ENCODE measurements at places on chromosomes 7 and 10.
A peak's percentile ranks its signal among the peaks of the same experiment; 100 is the strongest.

DNA sequence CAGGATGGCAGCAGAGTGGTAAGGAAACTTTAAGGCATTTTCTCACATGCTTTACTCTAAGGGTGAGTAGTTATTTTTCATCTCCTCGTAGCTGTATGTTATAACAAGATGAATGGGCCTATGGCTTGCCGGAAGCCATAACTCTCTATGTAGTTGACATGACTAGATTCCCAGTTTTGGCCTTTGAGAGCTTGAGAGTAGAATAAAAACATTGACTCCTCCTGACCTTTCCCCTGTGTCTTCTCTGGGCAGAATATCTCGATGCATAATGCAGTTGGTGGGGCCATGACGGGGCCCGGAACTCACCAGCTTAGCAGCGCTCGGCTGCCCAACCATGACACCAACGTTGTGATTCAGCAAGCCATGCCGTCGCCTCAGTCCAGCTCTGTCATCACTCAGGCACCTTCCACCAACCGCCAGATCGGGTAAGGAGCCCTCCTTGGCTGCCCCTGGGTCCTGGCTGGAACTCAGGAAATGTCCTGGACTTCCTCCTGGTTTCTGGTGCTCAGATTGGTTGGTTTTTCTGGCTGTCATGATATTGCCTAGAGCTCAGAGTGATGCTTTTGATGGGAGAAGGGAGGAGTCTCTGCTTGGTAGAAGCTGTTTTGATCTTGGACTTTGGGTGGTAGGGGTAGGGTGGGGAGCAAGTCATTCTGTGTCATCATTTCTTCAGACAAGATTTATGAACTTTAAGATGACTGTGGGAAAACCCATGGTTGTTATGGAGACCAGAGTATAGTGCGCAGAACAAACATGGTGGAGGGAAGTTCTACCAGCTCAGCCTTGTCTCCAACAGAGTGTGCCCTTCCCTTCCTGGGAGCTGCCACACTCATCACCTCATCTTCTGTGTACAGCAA is 158.0 kb downstream of the CREB5 start:
- DNase-seq: no peak

GRCh38 chr7:71507680-71508602 is 376.0 kb downstream of the GALNT17 start:
- DNase-seq: no peak

GRCh38 chr7:23207884-23208283 is 26.0 kb downstream of the NUP42 start:
- DNase-seq: no peak

DNA sequence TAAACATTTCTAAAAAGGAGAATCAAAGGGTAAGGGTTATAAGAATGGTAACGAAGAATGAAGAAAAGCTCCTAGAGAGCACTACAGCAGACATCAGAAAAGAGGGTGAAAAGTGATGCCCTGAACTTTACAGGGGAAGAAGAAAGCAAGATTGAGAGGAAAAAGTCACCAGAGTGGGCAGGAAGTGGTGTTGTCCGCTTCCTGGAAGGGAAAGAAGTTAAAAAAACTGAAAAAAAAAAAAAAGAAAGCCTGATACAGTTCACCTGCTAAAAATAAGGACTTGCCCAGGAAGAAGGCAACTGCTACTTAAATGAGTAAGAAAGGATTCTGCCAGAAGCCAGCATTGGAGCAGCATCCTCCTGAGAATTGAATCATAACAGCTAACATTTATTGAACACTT is 330.1 kb upstream of the PHF14 start:
- no peak for DNase-seq

DNA sequence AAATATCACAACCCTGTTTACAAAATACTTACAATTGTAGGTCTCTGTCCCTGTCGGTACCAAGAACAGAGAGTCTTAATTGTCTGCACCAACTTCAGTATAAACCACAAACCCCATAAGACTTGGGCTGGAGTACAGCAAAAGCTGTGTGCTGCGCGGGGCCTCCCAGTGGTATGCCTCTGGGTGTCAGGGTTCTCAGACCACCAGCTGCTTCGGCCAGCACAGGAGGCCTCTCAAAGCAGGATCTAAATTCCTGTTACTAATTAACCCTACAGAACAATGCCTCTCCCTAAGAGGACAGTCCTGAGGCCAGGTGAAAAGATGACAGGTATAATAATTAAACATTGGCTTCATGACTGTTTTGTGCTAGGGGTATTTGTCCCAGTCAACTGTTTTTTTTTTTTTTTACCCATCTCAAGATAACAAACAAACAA is 957 bp upstream of the SVIL start:
- DNase-seq: peak; percentile 75

- DNase-seq: no peak
These were observed 261.5 kb downstream of the CDK14 start for GRCh38 chr7:90857603-90858002.

DNA sequence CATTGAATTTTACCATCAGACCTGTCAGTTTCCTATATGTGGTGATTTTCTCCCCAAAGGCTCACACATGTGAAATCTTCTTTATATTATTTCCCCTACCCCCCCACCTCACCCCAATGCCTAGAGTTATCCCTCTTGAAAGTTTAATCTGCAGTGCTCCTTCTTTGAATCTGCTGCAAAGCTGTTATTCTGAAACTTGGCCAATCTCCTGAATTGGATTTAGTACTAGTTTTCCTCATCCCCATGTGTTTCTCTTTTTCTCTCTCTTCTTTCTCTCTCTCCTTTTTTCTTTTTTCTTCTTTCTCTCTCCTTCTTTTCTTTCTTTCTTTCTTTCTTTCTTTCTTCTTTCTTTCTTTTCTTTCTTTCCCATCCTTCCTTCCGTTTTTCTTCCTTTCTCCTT is 886.2 kb downstream of the TYW1 start:
- no peak for DNase-seq

DNA sequence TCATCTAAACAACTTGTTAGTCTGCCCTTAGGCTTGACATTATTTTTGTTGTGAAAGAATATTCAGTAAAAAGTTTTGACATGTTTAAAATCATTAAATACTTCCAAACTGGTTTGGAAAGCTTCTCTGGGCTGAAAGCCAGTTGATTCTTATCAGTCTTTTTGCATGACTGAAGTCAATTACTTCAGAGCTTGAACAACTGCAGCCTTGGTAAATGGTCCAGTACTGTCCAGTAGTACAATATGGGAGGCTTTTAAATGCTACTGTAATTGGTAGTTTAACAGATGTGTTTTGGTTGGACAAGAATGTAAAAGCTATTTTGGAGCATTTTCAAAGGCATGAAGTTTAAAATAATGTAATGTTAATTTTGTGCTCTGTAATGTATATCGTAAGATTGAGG is 103.4 kb downstream of the SDK1 start:
- peak; percentile 33 for DNase-seq

DNA sequence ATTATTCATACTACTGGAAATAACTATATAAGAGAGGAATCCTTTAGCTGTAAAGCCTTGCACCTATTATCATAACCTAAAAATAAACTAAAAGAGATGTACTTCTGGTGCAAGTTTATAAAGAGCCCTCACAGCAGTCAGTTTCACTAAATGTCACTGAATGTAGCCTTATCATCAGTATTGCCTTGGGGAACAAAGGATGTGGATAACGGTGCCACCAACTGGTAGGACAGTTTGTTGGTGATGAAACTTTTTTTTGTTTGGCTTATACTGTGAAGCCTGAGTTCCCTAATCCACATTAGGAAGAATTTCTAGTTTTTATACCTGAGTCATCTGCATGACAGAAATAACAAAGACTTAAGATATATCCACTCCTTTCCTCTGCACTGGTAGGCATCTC is 117.9 kb upstream of the COL1A2 start:
- DNase-seq: peak; percentile 46

GRCh38 chr7:104967088-104967487 is 46.9 kb upstream of the KMT2E start:
- DNase-seq: no peak

GRCh38 chr10:132665946-132666704 is 119.8 kb downstream of the NKX6-2 start:
- peak; percentile 88 for DNase-seq

GRCh38 chr7:7114575-7115291 is 67.6 kb upstream of the C1GALT1 start:
- DNase-seq: no peak

GRCh38 chr7:30559611-30560010 is 35.1 kb upstream of the GARS1 start:
- DNase-seq: peak; percentile 8

GRCh38 chr7:77674878-77675277 is 21.4 kb upstream of the RSBN1L start:
- peak; percentile 33 for DNase-seq

DNA sequence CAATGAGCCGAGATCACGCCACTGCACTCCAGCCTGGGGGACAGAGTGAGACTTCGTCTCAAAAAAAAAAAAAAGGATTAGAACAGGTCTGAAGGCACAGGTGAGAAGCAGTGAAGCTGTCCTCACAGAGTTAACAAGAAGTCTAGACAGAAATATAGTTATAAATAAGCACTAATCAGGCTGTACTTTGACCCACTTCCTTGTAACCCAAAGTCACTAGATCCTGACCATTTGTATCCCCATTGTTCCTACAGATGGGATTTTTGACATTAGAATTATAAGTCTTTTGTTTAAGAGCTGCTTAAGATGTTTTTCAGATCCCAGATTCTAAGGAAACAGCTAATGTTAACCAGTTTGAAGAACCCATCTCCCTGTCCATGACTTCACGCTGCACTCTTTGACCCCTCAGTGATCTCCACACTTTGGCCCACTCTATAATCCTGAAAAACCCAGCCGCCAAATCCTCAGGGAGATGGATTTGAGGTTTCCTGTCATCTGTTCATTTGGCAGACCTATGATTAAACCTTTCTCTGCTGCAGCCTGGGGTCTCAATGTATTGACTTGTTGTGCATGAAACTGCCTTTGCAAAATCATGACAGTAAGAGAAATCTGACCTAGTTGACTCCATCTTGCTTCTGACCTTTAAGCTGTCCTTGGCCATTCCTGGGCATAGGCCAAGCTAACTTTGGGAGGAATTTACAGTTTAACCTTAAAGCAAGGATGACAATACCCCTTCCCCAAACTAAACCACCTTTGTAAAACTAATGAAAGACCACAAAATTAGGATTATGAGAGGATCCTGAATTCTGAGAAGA is 11.4 kb downstream of the SSMEM1 start:
- DNase-seq: no peak

DNA sequence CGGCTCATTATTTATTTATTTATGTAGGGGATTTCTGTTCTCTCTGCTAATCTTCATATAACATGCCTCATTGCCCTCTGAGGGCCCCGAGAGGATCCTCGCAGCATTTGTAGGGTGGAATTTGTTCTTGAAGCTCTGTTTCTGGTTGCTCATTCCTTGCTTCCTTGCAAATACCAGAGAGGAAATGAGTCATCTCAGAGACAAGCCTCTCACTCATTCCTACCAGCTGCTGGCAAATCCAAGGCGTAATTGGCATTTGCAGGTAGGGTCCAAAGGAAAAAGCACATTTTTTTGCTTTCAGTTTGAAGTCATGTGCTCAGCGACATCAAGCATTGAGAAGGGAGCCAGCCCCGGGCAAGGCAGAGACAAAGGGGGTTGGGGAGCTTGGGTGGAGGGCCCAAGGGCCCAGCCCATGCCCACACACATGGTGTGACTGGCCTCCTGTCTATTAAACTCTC is 501.6 kb downstream of the GALNT17 start:
- DNase-seq: peak; percentile 93

DNA sequence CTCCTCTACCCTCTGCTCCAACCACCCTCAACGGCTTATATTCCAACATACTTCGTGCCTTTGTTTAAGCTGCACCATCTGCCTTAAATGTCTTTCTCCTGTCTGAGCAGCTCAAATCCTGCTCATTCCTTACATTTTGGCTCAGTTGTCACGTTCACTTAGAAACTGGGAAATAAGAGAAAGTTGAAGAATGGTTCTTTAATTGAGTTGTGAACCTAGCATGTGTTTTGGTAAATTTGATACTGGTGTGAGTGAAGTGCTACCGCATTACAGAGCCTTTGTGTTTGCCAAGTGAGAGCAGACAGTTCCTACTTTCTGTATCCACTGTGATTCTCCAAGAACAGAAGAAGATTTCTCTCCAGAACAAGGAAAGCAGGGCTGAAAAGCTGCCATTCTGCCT is 54.3 kb downstream of the EPDR1 start:
- DNase-seq: no peak

GRCh38 chr10:14126697-14127440 is 203.9 kb downstream of the FRMD4A start:
- DNase-seq: peak; percentile 13

- no peak for DNase-seq
These were observed 411 bp downstream of the BCCIP start for GRCh38 chr10:125823663-125824251.

GRCh38 chr7:126305671-126306070 is 947.1 kb downstream of the GRM8 start:
- DNase-seq: no peak

GRCh38 chr7:151174246-151175046 is 7.0 kb upstream of the GBX1 start:
- DNase-seq: no peak

GRCh38 chr10:119539359-119539825 is 3.1 kb downstream of the RGS10 start:
- no peak for DNase-seq
